ENCODE measurements at places on chromosomes 6 and 20.

DNA sequence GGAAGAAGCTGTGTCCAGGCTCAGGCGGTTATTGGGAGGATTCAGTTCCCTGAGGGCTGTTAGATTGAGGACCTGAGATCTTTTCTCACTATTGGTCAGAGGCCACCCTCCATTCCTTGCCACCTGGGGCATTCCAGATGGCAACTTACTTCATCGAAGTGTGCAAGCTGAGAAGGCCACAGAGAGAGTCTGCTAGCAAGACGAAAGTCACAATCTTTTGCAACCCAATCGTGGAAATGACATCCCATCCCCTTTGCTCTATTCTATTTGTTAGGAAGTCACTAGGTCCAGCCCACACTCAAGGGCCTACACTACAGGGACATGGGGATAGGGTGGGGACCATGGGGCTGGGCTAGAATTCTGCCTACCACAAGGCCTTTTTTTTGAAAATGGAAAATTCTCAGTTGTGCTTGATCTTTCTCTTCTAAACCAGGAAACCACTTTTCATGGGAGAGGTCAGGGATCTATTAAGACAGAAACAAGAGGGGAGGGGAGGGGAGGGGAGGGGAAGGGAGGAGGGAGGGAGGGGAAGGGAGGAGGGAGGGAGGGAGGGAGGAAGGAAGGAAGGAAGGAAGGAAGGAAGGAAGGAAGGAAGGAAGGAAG, 217.2 kb downstream of the BCAS1 start:
- no peak for DNase-seq

DNA sequence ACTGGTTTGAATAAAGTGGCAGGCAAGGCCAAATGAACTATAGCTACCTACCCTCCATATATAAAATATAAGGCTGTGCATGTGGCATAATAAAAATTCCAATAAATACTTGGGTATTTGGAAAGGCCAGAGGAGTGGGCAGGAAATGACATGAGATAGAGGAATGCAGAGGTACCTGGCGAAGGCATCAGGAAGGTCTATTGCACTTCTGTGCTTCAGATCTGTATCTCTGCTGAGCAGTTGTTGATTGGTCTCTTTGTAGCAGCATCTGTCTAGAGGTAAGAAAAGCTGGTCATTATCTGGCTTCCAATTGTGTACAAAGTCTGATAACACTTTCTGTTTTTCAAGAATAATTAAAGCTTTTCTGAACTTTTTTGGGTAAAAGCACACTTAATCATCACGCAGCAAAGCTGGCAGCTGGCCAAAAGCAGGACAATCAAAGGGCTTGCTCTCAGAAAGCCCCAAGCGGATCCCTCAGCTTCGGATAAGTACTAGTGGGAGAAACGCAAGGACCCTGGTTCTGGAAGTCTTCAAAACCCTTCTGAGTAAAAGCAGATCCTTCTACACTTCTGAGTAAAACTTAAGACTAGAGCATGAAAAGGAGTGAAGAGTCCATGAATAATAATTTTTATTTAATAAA, 120.1 kb upstream of the TCF21 start:
- no peak for DNase-seq

DNA sequence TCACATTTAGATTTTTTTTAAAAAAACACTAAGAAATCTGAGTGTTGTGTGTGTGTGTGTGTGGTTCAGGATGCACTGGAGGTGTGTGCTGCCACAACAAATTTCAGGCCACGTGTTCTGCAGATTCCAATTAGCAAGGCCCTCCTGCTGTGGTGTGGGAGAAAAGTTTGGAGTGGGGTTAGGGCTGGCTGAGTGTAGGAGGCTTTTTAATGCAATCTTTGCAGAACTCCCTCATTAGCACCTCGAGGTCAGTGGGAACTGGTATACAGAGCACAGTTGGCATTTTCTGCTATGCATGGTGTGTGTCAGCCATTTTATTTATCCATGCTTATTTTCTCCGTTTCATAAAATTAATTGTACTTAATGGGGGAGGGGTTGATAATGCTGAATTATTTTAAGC, 187.6 kb downstream of the SOX4 start:
- DNase-seq, result no peak

DNA sequence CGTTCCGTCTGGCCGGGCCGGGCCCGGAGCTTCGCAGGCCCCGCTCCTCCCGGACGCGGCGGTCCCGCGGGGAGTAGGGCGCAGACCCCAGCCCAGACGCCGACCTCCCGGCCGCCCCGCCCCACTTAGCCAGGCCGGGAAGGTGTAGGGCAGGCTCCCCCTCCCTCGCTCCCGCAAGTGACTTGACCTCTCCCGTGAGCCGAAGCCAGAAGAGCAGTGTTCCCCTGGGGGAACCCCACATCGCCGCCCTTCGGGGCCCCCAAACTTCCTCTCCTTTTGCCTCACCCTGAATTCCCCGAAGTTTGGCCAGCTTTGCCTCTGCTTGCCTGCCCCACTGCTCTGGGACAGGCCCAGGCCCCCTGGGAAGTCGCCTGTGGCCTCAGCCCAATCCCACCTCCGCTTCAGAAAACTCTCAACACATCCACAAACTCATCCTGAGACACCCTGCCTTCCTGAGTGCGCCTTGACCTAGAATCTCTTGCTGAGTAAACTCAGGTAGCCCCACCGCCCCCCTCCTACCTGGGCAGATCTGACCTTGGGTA, 524 bp upstream of the NOL4L start:
- DNase-seq, result no peak

GRCh38 chr6:168342636-168343035, 23.1 kb upstream of the DACT2 start:
- DNase-seq, result no peak

DNA sequence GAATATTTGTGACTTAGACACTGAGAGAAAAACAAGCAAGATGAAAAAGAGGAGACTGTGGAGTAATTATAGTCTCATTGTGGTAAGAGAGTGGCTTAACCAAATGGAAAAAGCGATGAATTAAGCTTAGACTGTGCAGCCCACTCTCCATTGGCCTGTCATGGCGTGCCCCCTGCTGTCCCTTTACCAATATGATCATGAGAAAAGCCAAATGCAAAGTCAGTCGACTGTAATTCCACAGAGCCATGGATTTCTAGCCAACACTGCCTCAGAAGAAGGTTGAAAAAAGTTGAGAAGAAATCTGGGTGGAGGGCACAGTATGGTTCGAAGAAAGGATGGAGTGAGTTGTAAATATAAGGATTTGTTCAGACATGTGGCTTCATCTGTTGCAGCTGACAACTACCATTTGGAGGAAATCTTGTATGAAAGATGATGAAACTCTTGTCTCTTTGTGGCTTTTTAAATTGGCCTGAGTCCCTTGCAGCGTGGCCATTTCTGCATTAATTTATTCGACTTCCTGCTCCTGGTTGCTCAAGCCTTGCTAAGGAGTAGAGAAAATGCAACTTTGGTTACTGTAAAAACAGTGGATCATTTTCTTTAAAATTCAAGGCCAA, 251.4 kb downstream of the DOK5 start:
- DNase-seq, result no peak

DNA sequence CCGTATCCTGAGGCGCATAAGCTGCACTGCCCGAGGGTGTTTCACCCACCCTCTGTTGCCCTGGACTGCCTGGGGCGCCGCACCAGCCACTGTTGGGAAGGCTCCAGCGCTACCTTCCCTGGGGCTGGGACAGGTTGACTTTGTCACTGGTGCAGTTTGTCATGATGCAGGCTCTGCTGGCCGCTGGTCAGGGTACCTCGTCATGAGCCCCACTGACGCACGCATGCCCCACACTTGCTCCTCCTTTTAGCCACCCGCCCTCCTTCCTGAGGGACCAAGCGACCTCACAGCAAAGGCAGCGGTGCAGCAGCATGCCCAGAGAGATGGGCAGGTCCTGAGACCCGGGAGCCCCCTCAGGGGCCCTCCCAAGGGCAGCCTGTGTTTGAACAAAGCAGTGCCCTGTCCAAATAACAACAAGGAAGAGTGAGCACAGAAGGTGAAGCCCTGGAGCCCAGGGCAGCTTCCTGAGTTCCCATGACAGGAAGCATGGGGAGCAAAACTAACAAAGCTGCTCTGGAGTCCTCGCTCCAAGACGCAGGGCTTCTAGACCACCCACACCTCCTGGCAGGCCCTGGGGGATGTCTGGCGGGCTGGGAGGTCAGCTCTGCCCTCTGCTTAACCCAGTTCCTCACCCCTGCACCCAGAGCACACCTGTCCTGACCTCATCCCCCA, 50.1 kb upstream of the SMOC2 start:
- no peak for DNase-seq

DNA sequence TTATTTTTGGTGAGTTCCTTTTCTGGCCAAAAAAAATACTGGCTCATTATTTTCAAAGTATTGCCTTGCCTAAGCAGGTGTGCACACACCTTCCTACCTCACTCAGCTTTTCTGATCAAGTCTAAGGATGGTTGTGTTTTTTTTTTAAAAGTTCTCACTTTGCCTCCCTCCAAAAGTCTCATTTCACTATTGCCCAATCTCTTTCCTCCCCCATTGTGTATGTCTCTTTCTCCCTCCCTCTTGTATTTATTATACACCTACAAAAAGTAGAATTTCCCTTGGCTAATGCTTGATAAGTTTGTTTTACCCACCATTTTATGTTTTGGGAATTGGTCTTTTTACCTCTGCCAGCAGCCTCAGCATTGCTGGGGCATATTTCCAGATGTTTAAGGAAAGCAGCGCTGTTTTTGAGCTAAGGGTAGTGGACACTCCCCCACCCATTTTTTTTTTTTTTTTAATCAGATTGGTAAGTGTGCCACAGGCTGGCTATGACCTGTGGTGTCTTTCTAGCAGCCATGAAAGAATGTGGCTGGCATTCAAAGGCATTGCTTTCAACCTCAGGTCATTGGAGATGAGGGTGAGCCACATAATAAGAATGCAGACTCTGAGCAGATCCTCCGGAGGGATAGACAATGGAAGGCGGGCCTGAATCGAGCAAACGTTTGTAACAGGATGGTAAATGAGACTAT, 668.6 kb downstream of the UTRN start:
- peak; percentile 26 for DNase-seq

GRCh38 chr20:46804126-46804525, 90.5 kb upstream of the EYA2 start:
- DNase-seq, result no peak

- DNase-seq, result no peak
Observed at GRCh38 chr20:1792274-1792673, 102.9 kb upstream of the SIRPA start.

GRCh38 chr6:112626468-112627082, 279.4 kb downstream of the RFPL4B start:
- DNase-seq, result no peak

- DNase-seq, result no peak
Observed at GRCh38 chr20:460180-460579, 2.2 kb downstream of the TBC1D20 start.

GRCh38 chr6:118719351-118720124, 68.1 kb upstream of the CEP85L start:
- DNase-seq, result no peak

GRCh38 chr6:32741031-32741960, at the start of gene HLA-DQA2:
TSS of gene HLA-DQA2 (plus strand) at chr6:32741391. CDS start at chr6:32741444, 53 bp downstream.
- DNase-seq, result no peak

GRCh38 chr20:2519115-2519809, 10.5 kb upstream of the ZNF343 start:
- no peak for DNase-seq

- no peak for DNase-seq
Observed at GRCh38 chr6:168050881-168051586, 28.0 kb downstream of the FRMD1 start.

- DNase-seq, result no peak
Observed at GRCh38 chr6:130517444-130517931, 151.7 kb downstream of the TMEM200A start.

DNA sequence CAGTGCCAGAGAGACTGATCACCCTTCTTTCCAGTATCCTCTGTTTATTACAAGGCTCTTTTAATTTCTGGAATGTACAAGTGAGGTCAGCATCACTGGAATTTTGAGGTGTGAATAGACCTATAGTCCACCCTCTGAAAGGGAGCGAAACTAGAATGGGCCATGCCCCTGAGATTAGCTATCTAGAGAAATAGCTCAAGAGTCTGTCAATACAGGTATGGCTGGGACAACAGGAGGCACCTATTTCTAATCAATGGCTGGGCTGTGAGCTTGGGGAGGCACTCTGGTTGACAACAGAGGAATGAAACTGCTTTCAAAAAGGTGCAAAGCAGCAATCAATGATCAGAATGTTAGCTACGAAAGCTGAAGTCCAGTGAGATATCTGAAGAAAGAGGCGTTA, 17.3 kb upstream of the CITED2 start:
- no peak for DNase-seq

DNA sequence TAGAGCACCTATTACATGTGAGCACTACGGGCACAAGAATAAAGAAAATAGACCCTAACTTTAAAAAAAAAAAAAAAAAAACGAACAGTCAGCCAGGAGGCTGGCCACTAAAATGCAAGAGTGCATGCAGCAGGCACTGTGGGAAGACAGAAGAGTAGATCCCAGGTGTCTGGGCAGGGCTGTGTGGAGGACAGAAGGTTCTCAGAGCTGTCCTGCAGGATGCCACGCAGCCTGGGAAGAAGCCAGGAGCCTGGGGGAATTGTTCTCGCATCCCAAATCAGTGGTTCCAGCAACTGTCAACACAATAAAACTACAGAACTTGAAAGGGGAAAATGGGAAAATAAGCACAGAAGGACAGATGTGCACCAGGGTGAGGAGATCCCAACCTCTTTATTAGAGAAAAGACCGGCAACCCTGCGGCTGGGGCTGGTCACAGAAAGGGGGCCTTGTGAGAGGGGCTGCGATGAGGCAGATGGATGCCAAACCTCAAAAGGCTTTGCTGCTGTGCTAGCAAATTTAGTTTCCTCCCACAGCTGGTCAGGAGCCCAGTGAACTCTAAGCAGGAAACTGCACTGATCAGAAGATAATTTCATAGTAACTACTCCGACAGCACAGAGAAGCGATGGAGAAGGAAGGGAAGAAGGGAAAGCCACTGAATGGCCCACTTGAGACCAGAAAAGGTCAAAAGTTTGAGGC, 30.9 kb downstream of the MAP3K5 start:
- no peak for DNase-seq

GRCh38 chr20:23995905-23996666, 7.5 kb upstream of the GGTLC1 start:
- DNase-seq, result peak; percentile 18

DNA sequence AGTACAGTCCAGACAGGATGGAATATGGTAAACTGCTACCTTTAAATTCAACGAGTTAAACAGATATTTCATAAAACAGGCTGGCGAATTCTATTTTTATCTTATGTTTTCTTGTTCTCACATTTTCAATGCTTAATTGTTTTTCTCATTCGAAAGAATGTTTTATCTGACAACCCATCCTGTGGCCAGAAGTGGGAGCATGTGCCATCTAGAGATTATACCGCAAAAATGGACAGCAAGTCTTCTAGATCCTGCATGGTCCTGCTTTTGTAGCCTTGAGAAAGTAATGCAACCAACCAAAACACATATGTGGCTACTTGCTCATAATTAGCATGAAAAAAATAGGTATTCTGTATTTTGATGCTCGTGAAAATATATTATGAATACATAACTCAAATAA, 30.7 kb downstream of the TUBB2B start:
- no peak for DNase-seq

DNA sequence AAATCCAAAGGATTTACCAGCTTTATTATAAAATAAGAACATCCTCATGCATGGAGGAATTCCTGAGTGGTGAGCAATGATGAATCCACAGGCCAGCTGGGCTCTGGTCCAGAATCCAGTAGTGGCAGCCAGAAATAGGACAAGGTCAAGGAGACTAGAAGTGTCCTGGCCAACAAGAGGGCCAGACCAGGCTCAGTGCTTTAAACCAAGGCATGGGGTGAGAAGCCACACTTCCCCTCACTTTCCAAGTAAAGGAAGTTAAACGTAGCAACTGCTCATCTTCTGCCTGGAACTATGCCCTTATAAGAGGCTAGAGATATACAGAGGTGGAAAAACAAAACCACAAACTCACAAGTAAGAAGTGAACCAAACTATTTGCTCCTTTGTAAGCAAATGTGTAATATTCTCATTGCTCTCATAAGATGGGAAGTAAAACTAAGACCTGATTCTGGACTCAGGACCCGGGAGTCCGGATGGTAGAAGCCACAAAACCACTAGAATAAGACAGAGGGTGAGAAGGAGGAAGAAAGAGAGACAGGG, 253.2 kb downstream of the UST start:
- peak; percentile 41 for DNase-seq

Measured in HTR-8/SVneo (cell line).